ENCODE measurements at places on chromosomes 11 and 22.

DNA sequence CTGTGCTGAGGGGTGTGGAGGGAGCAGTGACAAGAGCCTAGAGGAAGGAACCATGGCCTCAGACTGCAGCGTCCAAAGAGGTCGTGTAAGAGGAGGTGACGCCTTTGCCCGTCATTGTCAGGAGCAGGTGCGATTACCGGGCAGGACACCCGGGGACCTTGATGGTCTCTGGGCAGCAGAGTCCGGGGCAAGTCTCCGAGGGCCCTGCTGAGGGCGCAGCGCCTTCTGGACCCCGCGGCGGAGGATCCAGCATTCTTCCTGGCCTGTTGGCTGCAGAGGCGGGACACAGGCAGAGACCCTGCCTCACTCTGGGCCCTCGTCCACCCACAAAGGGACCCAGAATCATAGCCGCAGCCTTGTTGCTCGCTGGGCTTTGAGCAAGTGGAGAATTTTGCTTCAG is 1168.8 kb downstream of the BRD1 start:
- no peak for DNase-seq

DNA sequence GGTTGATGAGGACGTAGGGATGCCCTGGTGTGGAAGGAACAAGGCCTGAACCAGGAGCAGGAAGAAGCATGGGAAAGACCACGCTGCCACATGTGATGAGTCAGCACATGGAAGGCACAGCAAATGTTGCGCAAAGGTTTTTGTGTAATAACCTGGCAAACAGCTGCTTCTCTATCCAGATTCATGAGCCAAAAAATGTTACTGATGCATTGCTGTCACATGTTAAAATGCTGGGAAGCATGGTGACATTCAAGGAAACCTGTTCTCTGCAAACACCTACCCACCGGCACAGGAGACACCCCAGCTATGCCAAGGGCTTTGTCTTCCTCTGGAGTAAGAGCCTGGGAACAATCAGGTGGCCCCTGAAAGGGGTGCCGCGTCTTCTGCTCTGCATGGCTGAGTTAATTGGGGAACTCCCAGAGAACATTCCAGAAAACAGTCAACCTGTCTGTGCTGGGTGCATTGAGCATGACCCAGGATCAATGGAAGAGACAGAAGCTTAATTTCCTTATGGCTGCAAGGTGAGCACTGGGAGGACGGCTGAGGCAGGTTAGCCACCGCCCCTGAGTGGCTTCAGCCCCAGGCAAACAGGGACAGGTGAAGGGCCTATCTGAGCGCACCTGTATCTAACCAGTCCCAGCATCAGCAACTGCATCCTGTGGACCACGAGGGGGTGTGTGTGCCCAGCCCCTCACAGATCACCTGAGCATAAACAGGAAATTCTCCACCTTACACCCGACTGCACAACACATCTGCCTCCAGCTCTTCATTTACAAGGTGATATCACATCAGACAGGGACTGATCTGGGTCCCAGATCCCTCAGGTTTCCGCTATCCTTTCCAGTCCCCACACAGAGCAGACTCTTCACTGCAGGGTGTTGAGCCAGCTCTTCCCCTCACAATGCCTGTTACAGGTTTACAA is 108.4 kb downstream of the GGTLC2 start:
- no peak for DNase-seq

GRCh38 chr22:36211237-36211861 is 9.7 kb upstream of the APOL4 start:
- DNase-seq: no peak

DNA sequence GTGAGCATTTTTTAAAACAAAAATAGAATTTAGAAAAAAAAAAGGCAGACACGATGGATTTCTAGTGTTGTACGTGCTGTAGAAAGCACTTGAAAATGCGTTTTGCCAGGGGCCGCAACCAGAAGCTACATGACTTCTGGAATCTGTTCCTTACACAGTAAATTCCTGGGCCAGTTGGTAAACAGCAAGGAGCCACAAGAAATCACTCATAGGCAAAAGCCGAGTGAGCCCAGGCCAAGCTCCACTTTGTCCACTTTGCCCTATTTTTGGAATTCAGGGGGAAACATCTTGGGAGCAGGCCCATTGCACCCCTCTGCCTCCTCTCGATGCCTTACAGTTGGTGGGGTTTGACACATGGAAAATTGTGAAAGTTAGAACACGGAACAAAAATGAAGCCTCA is 4.1 kb upstream of the CELSR1 start:
- DNase-seq: no peak

DNA sequence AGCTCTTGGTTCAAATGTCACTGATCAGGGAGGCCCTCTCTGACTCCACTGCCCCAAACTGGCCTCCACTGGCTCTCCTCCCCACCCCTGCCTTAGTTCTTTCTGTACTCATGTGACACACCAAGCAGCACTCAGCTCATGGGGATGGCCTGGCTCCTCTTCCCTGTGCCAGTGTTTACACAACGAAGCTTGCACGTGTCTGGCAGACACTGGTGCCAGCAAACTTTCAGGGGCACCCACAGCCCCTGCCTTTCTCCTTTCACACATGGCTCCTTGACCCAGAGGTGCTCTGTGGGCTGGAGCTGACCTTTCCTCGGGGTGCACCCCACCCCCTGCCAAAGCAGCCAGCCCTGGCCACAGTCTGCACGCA is 37.6 kb upstream of the PARVG start:
- DNase-seq: no peak

- peak; percentile 97 for DNase-seq
Observed at GRCh38 chr11:118171269-118172062, 5.0 kb downstream of the SCN2B start.

Data from H7 (cell line).